ENCODE measurements at places on chromosomes 13 and 19.

DNA sequence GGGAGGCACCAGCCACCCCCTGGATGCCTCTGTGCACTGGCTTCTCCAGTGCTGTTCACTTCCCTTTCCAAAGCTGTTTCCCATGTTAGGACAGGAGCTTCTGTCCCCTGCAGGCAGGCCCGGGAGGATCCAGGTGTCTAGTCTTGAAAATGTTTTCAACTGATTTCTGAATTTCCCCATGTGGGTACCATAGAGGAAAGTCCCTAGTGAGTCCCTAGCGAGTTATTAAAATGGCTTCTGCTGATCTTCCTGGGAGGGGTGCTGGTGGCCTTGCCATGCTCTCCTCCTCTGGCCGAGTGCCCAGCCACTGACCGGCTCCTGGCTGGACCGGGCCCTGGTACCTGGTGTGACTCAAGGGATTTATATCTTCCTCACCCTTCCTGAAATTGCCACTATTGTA, 5.2 kb upstream of the ANKRD10 start:
- DNase-seq: no peak

- peak; percentile 87 for DNase-seq
These were observed 49.5 kb downstream of the CRYL1 start for GRCh38 chr13:20475927-20476691.

DNA sequence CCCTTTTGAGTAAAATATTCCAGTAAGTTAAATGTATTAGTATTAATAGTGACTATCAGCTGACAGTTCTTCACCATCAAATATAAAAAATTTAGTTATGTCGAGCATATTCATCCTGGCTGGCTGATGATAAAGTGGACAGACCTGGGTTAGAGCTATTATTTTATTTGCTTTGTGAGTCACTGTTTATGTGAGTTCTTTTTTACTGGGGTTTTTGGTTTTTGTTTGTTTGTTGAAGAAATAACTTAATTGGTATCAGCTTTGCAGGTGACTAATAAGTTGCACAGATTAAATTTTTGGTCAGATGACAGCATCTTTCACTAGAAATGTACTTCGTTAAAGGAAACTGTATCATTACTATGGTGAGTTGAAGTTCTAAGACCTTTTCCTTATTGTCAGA, 224.7 kb downstream of the GGACT start:
- DNase-seq: no peak

DNA sequence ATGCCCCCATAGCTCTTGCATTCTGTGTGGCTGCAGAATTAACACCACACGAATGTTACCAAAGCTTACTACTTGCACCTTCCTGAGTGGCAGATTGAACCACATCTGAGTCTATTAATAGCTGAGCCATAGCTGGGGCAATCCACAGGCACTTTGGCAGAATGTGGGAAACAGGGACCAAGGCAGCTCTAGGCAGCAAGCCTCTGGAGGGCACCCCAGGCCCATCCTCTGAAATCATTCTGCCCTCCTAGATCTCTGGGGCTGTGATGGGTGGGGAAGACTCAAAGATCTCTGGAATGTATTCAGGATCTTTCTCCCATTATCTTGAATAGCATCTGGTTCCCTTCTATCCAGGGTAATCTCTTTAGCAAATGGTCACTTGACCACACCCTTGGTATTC, 139.3 kb downstream of the TNFRSF19 start:
- DNase-seq: no peak

GRCh38 chr19:48490981-48491792, 20.4 kb downstream of the LMTK3 start:
- peak; percentile 55 for DNase-seq

DNA sequence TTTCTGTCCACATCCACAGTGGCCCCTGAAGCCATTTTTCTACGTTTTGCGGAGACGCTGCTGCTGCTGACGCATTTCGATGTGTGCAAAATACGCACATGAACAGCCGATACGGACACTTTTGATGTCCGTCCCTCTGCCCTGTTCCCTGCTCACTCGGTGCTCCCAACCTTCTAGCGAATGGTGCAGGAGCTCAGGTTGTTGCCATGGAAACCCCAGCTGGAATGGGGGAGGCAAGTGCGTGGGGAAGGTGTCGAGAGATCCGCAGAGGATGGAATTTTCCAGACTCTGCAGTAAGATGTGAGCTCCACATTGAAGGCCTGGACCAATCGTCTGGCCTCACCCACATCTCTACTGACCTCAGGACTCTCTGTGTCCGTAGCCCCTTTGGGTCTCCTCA, 109.2 kb upstream of the USP29 start:
- DNase-seq: no peak

DNA sequence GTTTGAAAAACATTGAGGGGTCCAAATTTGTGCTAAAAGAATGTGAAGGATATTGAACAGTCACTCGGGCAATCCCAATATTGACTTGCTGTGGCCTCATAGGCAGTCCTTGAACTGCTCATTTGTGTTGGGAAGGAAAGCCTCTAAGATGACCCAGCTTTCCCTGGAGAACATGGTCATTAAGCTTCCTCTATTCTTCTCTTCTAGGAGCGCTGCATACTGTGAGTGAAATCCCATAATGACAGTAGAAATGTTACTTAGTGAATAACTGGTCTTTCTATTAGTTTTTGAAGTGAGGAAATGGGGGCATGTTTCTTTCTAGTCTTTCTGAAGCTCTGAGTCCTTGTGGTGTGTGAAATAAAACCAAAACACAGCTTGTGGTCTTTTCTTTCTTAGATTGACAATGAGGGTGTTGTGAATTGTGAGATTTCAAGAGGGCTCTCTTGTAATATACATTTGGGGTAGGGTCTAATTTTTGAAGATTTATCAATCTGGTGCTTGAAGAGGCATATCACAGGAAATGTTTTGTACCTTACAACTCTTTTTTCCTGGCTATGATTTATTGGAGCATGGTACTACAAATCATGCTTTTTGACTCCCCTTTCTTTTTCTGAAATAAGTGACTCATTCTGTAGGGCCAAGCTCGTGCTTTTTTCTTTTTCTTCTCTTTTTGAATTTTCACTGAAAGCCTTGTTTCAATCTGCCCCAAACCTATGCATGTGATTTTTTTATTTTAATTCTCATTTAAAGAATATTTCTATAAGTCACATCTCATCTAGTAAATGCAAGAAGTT, 250.8 kb downstream of the OXGR1 start:
- DNase-seq: no peak

DNA sequence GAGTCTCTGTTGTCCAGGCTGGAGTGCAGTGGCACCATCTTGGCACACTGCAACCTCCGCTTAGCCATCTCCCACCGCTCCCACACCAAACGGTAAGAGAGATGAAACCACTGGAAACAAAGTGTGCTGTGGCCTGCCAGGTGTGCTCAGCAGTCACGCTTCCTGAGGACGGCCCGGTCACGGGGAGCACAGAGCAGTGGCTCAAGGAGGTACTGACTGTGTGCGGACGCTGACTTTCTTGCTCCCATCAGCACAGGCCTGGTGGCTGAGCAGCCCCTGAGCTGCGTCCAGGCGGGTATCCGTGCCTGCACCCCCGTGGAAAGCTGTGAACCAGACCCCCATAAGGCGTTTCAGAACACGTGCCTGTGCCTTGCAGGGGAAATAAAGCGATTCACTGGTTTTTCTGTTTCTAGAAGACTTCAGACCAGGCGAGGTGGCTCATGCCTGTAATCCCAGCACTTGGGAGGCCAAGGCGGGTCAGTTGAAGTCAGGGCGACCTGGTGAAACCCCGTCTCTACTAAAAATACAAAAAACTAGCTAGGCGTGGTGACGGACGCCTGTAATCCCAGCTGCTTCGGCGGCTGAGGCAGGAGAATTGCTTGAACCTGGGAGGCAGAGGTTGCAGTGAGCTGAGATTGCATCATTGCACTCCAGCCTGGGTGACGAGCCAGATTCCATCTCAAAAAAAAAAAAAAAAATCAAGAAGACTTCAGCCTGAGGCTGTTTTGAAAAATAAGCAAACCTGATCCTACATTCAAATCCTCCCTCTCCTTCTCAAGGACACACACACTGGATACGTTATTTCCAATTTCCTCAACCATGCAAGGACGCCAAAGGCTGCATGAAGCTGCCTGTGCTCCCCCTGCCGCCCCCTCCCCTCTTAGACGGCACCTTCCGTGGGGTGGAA, 25.5 kb downstream of the ADPRHL1 start:
- DNase-seq: no peak

DNA sequence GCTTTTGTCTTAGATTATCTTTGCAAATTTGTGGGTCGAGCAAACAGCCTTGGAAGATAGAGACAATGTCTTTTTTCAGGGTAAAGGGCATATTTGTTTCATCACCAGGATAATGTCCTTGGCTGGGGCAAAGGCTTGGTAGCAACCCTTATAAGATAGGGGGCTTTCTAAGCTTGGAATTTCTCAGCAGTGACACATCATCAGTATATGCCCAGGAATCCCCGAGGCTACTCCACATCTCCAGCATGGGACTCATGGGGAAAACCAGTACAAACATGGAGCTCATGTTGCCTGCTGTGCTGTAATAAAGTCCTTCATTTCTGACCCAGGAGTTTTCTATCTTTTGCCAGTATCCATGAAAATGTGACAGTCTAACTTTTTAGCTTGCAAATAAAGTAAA, 77.1 kb downstream of the DCLK1 start:
- no peak for DNase-seq

DNA sequence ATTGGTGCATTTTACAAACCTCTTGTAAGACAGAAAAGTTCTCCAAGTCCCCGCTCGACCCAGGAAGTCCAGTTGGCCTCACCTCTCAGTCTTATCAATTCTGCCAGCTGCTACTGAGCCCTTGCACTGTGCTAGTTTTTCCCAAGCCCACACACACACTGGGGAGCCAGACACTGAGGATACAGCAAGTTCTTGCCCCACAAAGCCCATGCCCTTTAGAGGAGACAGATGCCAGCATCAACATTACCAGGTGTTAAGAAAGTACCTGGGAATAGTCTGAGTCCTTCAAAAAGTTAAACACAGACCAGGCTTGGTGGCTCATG, 175.0 kb downstream of the PTPRS start:
- no peak for DNase-seq

GRCh38 chr13:34035676-34036325, 217.9 kb downstream of the RFC3 start:
- no peak for DNase-seq

DNA sequence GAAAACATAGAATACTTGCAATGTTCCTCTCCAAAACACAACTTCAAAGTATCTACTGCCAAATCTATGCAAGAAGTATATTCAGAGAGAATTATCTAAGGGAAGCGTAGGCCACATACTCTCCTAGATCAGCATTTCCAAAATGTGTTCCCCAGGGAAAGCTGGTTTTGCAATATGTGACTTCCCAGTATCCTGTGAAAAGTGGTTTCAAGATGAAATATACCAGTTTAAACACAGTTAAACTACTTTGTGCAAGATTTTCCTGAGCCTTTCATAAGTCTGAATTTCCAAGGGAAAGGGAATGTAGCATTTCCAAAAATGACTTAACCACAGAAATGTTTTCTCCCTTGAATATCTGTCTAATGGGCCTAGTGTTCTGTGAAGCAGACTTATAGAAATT, 7.6 kb downstream of the STARD13 start:
- DNase-seq: no peak

GRCh38 chr19:10112895-10113591, 1.6 kb downstream of the P2RY11 start:
- DNase-seq: peak; percentile 62

DNA sequence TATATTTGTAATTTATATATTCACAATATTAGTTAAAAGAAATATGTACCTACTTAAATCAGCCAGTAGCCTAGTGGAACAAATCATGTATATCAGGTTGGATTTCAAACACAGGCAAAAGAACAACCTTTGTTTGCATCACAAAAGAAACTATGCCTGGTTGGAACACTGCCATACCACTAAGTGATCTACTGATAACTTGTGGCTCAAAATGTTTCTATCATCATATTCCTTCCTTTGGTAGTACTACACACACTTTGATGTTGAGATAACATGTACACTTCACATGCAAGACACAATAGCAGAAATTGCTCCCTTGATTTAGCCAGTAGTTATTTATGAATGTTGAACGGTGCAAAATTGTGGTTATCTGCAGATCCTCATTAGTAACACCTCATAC, 146.0 kb upstream of the GPC6 start:
- no peak for DNase-seq

GRCh38 chr19:38033658-38034491, 126.9 kb downstream of the SIPA1L3 start:
- no peak for DNase-seq

- no peak for DNase-seq
These were observed at the start of gene KIR2DL4 for GRCh38 chr19:54803410-54803809. Gene KIR2DL4 (plus strand): TSS chr19:54803610. CDS start chr19:54803652, 42 bp downstream.

DNA sequence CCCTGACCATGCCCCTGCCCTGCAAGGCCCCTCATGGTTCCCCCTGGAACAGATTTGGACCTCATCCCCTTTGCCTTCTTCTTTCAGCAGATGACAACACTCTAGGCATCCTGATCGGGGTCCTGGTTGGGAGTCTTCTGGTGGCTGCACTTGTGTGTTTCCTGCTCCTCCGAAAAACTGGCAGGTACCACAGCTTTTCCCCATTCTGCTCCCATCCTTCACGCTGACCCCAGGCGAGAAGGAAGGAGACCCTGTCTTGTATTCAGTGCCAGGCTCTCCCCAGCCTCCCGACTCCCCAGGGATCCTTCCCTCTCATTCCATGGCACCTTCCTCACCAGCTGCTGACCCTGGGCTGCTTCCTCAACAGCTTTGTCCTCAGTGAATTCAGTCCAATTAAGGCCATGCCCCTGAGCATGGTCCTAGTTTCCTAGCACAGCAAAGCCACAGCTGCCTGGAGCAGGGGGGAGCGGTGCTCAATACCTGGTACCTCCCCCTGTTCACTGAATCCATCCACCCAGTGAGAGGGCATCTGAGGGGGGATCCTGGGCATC, 8.4 kb downstream of the CEACAM21 start:
- DNase-seq: no peak

DNA sequence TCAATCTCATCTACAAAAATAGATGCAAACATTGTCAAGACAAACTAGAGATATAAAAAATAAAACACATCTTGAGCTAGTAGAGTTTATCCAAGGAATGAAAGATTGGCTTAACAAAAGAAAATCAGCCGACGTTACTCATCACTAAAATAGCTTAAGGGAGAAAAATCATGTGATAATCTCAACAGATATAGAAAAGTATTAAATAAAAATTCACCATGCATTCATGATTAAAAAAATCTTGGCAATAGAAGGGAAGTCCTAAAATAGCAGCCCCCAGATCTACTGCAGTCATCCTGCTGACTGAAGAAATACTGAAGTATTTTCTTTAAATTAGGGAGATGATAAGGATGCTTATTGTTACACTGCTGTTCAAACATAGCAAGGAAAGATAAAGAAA, 12.6 kb upstream of the DCLK1 start:
- no peak for DNase-seq

Data from activated CD4-positive, alpha-beta T cell treated with anti-CD3 and anti-CD28 coated beads, Interleukin-2, amount 10 ng/mL, durations not matched to agents 7 days and 5 days (primary cell).